ENCODE measurements at places on chromosomes 12 and 14.

DNA sequence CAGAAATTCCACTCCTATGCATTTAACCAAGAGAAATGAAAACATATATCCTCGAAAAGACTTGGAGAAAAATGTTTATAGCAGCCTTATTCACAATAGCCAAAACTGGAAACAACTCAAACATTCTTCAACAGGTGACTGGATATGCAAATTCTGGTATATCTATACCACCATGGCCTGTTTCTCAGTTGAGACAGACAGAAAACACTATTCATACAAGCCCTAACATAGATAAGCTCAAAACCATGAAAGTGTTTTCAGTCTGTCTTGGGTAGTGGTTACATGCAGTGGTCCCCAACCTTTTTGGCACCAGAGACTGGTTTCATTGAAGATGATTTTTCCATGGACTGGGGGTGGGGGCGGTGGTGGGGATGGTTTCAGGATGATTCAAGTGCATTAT is 83.8 kb downstream of the SRGAP1 start:
- no peak for DNase-seq

DNA sequence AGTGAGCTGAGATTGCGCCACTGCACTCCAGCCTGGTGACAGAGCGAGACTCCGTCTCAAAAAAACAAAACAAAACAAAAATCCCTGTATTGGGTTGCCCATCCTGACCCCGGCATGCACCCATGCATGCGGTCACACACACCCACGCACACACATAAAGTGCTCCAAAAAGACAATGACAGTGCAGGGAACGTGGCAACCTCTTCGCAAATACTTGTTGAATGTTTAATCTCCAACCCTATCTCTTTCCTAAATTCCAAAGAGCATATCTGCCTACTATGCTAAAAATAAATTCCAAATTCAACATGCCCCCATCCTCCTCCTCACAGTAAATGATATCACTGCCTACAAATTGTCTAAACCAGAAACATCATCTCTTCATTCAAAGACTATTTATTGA is 13.5 kb downstream of the SLC7A7 start:
- DNase-seq: no peak

- no peak for DNase-seq
These were observed 73.2 kb downstream of the IPO8 start for GRCh38 chr12:30622509-30622908.

- no peak for DNase-seq
These were observed 398.1 kb downstream of the NOVA1 start for GRCh38 chr14:26199590-26200370.

GRCh38 chr12:70002912-70003255 is 177.9 kb downstream of the MYRFL start:
- no peak for DNase-seq

- no peak for DNase-seq
These were observed 104.4 kb upstream of the CCDC196 start for GRCh38 chr14:66381755-66382154.

DNA sequence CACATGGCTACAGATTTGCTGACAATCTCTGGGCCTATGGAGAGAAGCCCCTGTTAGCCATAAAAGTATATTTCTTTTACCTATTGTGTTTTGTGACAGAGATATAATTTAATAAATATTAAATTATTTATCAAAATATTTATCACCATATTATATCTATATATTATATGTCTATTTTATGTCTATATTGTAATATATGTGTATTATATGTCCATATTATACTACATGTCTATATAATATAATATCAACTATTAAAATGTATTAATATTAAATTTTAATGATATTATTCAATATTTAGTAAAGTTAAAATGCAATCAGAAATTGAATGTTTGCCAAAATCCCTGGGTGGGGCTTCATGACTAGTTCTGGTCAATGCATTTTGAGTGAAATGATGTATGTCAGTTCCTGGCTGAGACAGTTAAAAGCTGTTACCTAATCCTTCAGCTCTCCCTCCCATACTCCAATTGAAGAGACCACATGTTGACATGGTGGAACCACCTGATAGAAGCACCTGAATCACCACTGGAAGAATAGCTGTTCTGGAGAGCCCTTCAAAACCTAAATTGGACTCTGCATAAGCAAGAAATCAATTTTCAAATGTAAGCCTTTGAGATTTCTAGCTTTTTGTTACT is 357.3 kb upstream of the DDHD1 start:
- DNase-seq: no peak

DNA sequence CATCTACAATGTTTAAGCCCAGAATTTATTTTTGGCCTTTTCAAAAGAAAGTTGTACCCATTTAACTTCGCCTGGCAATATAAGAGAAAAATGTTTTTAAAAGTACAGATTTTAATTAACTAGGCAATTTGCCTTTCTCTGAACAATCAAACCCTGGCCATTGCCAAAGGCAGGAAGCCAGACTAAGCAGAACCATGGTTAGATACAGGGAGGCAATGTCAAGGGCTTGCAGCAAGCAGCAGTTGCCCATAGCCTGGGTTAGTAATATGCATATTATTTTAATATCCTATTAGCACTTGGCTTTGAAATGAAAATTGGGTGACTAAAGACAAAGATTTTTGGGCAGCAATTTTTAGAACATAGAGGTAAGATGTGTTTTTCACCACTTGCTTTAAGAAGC is 51.1 kb upstream of the FRMD6 start:
- no peak for DNase-seq

DNA sequence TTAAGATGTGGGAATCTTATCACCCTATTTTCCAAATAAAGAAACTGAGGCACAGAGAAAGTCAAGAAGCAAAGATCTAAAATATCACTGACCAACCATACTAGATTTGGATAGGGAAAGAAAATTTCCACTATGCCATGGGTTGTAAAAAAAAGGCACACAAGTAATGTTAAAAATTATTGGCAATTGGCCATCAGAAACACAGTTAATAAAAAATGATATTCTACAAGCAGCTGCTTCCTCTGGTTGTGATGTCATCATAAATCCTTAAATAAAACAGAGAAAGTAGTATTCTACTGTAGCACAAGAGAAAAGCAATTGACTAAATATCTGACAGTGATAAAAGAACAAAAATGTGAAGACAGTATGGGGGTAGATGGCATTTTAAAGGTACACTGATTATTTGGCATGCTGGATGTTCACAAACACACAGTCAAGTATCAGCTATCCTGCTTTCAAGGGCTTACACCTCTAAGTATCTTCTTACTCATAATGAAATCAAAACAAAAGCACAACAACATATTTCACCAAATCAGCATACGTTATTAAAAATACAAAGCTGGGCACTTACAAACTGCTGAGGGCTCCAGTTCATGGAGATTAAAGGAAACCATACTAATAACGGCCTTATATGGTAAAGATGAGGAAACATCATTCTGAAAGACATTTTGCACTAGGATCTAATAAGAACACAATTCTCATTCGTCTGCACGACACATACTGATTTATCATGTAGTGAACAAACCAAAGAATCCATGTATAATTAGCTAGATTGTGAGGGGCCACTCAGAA is 45.7 kb downstream of the CORO1C start:
- no peak for DNase-seq

DNA sequence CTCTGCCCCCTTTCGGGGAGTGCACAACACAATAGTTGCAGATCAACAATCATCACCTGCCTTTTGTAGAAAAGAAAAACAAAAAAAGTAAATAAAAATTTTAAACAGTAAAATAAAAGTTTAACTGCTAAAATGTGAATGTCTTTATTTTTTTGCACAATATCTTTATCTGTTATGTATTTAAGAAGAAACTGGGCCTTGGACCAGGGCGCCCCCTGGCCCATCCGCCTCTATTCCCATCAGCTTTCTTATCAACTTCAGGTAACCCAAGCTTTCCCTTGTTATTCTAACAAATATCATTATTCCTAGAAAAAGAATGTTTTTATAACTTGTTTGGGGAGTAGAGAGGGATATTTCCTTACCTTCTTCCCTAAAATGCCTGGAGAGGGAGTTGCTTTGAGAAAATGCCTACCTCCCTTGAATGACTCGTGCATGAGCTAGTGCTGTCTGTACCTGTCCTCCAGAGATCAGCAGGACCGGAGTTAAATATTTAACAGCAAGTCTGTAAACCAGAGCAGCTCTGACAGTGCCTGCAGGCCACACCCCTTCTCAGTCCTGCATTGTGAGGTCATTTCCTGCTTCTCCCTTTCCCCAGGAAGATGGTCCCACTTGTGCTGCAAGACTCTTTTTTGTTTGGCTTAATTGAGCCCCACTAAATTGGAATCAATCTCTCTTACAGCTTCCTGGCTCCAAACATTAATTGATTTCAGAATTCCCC is 192.8 kb upstream of the RGS6 start:
- no peak for DNase-seq

DNA sequence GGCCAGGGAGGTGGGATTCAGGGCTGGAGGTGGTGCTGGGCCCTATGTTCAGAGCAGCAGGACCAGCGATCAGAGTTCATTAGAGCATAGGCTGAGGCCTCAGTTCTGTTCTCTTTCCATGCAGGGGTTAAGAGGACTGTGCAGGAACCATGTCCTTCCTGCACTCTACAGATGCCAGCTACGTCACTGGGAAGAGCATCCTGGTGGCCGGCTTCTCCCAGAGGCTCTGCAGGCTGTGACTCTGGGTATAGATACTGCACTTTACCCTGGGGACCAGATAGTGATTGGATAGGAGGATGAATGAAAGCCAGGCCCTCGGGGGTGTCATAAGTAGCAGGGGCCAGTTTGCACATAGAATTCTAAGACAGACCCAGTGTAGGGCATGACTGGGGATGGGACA is 92.6 kb downstream of the DHRS2 start:
- DNase-seq: no peak

GRCh38 chr14:75230140-75230792 is 48.4 kb upstream of the FOS start:
- DNase-seq: no peak

- DNase-seq: no peak
These were observed 2.0 kb downstream of the PELI2 start for GRCh38 chr14:56120091-56120691.

DNA sequence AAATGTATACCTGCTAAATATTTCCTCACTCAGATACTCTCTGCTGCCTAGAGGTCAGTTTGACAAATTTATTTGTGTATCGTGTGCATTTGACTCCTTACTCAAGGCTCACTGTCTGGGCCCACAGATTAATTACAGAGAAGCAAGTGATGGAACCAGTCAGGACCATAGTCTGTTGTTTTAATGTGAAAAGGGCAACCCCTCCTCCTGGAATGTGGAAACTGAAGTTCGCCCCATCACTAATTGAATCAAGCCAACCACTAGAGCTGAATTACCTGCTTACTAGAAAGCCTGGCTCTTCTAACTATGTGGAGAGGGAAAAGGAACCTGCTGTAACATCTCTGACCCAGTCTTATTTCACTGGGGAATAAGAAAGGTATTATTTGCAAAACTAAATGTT is 199.9 kb upstream of the KRR1 start:
- DNase-seq: no peak

GRCh38 chr14:65210118-65210821 is 108.0 kb upstream of the MAX start:
- no peak for DNase-seq

GRCh38 chr12:111687255-111687654 is 1.4 kb downstream of the ACAD10 start:
- no peak for DNase-seq

DNA sequence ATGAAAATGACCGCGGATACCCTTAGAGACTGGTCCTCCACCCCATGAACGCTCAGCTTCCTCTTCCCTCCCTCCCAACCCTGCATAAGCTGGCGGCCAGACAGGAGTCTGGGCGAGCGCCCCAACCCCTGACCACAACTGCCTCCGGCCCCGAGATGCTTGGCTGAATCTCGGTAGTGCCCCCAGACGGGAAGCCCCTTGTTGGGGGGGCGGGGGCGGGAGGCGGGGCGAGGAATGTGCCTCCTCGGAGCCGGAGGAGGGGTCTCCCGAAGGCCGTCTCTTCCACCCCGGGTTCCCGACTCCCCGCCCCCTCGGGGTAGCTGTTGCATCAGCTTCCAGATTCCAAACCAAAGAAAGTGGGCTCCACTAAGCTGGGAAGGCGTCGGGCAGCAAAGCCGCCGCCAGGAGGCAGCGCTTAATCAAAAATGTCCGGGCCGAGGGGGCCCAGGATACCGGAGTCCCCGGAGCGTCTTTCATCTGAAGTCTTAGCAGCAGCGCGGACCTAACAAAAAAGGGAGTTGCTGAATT is 7.1 kb upstream of the MRPL52 start:
- no peak for DNase-seq

GRCh38 chr12:91173124-91173523 is 9.5 kb downstream of the DCN start:
- no peak for DNase-seq

DNA sequence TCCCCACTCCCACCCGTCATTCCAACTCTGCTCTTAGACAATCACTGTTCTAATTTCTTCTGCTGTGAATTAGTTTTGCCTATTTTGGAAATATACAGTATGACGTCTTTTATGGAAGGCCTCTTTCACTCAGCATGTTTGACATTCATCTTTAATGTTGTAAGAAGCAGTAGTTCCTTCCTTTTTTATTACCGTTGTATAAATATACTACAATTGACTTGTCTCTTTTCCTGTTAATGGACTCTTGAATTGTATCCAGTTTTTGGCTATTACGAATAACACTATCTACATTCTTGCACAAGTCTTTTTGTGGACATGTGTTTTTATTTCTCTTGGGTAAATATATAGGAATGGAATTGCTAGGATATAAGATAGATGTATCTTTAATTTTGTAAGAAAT is 4.9 kb upstream of the PMCH start:
- no peak for DNase-seq

DNA sequence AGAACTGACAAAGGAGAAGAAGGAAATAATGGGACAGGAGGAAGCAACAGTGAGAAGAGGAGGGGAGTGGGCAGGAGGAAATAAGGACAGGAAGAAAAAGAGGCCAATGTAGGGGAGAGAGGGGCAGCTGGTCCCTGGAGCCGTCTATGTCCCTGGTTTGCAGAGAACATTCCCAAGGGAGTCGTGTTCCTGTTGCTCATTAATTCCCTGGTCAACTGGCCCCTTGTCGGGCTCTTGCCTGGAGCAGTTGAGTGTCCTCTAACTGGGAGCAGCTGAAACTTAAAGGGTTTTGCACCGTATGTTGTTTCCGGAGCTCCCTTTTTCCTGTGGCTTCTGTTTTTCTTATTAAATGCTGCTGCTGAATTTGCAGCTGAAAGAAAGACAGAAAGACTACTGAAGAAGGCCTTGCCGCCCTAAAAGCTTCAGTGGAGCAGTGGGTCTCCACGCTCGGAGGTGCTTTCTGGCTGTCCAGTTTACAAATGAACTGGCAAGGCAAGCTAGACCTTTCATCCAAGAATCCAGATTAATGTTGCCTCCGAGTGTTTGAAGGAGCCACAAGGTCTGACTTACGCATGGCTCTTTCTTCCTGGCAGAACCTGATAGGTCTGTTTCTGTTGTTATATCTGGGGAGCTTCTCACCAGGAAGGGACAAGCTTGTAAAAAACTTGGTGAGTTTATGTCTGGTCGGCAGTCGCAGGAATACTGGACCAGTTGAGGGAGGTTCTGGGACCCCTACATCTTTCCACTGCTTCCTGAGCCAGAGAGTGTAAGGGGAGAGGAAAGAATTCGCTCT is 146.2 kb upstream of the RFLNA start:
- DNase-seq: no peak

DNA sequence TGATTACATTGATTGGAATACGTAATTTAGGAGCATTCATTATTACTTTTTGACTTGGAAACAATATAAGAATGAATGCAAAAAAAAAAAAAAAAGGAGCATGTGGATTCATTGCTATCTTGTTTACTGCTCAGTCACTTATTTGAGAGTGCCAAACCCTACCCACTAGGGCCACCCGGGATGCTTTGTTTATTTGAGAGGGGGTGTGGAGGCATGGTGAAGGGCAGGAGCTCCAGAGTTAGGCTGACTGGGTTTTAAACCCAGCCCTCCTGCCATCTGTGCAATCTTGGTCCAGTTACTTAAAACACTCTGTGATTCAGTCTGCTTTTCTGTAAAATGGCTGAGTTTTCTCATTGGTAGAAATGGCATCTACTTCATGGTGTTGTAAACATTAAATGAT is 195.2 kb downstream of the RAD51B start:
- DNase-seq: no peak
